ENCODE measurements at places on chromosomes 7 and 10.

DNA sequence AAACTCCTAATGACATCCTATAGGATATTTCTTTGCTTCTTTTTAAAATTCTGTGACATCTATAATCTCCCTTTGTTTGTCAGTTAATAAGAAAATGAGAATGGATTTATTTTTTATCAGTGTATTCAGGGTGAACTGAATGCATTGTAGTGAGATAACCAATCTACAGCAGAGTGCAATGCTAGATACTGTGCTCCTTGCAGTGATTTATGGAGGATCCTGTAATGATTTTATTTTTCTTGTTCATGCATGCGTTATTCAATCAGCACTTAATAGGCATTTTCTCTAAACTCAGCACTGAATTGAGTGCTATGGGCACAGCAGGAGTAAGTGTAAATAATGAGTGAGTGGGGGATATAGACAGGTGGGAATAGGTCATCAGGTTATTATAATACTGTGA is 253.9 kb downstream of the CDK14 start:
- no peak for DNase-seq

- no peak for DNase-seq
These were observed 3.6 kb downstream of the GIMAP4 start for GRCh38 chr7:150570556-150571465.

- DNase-seq, result no peak
These were observed 285.8 kb downstream of the BMPER start for GRCh38 chr7:34191162-34191561.

- DNase-seq, result no peak
These were observed 29.9 kb downstream of the ADCYAP1R1 start for GRCh38 chr7:31082017-31082416.

DNA sequence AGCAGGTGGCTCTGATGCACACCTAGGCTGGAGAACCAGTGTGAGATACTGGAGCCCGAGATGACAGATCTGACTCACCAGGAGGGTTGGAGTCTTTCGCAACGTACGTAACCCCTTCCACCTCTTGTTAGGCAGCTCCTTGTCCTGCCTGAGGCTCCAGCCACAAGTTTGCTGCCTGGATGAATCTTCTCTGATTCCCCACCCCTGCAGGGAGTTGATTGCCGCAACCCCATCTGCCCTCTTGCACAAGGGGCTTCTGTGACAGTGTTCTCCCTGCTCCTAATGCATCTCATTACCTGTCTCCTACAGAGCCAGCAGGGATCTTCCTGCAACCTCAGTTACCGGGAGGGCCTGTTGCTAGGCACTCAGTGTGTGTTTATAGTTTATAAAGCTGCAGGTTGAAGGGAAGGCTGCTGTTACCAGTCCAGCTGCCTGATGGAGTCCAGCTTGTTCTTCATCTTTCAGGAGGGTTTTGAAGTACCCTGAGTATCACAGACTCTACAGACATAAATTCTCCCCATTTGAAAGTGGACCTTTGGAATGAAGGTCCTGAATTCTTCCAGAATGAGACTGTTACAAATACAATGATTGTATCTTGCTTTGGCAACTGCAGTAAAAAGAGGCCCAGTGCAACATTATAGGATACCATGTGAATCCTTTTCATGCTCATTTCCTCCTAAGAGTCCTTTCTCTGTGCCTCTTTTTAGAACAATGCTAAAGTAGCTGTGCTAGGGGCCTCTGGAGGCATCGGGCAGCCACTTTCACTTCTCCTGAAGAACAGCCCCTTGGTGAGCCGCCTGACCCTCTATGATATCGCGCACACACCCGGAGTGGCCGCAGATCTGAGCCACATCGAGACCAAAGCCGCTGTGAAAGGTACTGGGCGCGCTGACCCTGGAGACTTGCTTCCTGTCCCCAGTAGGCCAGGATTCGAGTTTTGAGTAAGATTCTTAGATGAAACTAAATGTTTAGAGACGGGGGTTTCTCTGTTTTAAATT is 6.5 kb downstream of the MDH2 start:
- DNase-seq, result peak; percentile 76

DNA sequence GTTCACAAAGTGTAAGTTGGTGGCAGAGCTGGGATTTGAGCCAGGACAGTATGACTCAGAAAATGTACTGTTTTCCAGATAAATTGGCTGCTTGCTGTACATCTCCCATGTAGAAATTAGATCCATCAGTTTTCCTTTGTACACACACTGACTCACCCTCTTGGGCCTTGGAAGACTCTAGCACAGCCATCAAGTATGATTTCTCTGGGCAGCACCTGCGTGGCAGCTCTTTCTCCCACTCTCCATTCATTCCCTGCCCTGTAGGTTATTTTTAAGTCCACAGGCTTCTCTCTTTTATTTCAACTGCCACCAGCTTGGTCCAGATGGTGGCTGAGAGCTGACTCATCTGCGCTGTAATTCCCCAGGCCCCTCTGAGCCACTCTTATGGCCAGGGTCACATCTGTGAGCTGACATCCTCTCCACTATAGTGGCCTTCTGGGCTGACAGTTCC is 28.3 kb upstream of the SDK1 start:
- peak; percentile 69 for DNase-seq

- peak; percentile 82 for DNase-seq
These were observed 1.7 kb upstream of the CCDC201 start for GRCh38 chr7:45874408-45875131.

DNA sequence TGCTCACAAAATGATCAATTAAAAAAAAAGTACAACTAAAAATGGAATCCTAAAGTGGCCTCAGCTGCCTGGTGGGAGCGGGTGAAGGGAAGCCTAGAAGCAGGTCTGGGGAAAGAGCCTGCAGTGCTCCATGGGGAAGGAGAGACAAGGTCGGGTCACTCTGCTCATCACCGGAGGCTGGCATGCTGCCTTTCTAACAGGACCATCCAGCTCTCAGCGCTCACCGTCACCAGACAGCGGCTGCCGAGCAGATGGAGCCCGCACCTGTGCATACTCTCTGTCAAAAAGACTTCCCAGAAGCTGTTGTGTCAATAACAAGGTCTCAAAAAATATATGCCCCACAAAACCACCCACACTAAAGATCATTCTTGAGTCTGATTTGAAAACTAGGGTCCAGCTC is 112.8 kb downstream of the BAMBI start:
- no peak for DNase-seq

DNA sequence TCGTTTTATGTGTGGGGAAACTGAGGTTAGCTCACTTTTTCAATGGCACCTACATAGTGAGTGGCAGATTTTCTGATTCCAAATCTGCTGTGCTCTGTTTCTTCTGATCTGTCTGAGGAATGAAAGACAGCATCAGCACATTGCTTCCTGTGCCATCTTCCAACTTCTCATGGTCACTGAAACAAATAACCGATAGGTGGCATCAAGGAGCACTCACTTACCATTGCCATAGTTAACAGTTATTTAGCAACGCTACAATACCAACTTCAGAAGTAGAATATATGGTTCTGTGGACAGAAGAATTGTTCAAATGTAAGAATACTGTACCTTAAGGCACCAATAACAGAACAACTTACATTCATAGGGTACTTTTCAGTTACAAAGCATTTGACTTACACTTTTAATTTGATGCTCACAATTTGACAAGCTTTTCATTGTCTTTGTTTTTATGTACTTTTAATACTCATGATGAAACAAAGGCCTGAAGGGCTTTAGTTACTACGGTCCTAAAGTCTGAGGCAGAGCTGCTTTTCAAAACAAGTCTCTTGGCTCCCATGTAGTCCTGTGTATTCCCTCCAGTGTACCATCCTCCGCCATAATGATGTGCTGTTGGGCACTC is 228.9 kb upstream of the TCF7L2 start:
- peak; percentile 71 for DNase-seq

GRCh38 chr7:73373741-73374140 is 45.8 kb downstream of the FKBP6 start:
- no peak for DNase-seq

DNA sequence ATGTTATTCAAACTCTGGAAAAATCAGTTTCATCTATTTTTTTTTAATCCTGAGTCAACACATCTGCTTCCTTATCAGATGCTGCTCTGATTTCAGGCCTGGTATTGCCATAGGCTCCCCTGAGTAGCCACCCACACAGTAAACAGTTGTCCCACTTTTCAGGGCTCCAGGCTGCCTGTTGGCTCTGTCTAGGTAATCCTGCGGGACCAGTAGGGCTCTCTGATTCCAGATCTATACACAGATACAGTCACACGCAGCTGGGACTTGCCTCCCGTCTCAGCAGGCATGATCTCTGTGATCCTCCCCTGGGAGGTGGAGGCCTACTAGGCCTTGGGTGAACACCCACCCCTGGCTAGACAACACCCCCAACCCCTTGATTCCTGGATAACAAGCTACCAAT is 206.1 kb downstream of the CREB5 start:
- no peak for DNase-seq

DNA sequence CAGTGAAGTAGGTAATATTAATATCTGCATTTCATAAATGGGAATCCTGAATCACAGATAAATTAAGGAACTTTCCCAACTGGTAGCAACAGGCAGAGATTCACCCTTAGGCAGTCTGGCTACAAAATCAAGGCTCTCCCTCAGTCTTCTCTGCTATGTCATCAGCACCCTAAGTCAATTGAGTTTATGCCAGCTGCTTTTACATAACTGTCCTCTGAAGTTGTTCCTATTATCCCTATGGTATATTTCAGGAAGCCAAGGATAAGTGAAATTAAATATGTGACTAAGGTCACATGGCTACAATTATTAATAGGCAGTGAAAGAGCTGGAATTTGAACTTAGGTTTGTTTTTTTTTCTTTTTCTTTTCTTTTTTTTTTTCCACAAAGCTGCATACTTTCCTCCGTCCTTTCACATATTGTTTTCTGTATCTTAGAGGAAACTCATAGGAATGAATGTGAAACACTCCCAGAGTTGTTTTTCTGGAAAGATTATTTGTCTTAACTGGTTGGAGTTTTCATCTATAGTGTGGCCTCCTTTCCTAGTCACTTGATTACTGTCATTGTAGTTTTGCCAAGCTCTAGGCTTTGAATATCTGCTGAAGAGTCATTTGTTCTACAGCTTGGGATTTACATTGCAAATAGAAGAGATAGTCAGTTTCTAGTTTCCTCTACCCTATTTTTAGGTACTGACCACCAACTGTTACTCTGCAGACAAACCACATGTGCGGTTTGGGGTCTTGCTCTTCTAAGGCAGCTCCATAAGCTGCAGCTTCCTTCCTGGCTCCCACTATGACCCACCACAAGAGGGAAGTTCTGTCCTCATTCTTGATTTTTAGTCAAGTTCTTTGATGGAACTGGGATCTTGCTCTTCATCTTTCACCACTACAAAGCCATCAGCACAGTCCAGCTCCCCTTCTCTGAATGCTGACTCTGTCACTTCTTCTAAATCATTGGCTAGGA is 338.0 kb upstream of the KIAA1217 start:
- no peak for DNase-seq

DNA sequence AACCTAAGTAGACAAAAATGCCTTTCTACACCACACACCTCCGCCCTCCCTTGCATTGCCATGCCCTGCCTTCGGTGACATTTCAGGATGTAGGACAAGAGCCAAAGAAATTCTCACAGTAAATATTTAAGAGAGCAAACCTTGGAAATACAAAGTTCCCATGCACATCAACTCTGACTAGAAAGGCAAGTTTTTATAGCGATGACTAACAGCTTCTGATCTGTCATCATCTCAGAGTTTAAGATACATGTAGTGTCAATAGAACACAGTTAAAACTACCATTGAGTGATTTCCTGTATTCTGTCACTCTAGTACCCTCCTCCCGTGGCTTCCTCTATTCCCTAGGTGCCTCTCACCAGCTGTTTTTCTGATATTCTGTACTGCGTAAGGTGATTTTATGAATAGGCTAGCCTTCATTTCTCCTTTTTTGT is 20.7 kb downstream of the SLC16A9 start:
- DNase-seq, result no peak

GRCh38 chr7:88919478-88920131 is 124.1 kb upstream of the TEX47 start:
- DNase-seq, result no peak

GRCh38 chr10:14838582-14839304 is 637 bp downstream of the HSPA14 start:
- DNase-seq, result peak; percentile 29

- peak; percentile 45 for DNase-seq
These were observed at the start of gene LRMDA for GRCh38 chr10:75431180-75432111. TSS of gene LRMDA (plus strand) at chr10:75431624.

DNA sequence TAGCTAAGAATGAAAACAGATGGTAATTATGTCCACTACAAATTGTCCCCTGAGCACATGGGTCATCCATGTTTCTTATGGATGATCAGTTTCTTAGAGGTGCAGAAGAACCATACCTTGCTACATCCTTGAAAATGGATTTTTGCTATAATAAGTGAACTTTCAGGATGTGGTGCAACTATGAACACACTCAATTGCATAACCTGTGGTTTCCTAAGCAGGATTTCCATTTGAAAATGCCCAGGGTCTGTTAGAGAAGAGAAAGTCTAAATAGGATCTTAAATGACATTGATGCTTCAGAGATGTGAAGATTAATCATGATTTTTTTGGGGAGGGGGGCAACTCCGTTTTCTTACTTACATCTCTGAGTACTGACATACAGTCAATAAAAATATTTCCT is 39.6 kb upstream of the CACNB2 start:
- peak; percentile 61 for DNase-seq

- peak; percentile 66 for DNase-seq
These were observed 67.8 kb upstream of the PDCD4 start for GRCh38 chr10:110803830-110804338.

GRCh38 chr7:29190349-29191045 is 4.1 kb upstream of the CHN2 start:
- DNase-seq, result no peak

- peak; percentile 67 for DNase-seq
These were observed 77.7 kb downstream of the OTUD1 start for GRCh38 chr10:23516530-23516929.

GRCh38 chr10:121460733-121461132 is 137.5 kb downstream of the FGFR2 start:
- no peak for DNase-seq

GRCh38 chr7:77820967-77821366 is 22.4 kb downstream of the PHTF2 start:
- no peak for DNase-seq

DNA sequence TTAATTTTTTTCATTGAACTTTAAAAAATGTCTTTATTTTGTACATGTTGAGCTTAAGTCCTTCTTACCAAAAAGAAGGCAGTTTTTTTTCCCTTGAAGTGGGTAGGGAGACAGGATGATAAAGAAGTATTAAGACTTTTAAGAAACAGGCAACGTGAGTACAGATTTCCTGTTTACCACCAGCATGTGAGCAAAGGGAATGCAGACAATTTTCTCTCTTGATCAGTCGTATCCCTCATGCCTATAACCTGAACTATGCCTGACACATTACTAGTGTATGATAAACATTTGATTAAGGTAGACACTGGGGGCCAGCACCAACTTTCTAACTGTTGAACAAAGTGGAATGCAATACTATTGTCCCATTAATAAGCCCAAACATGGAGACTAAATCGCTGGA is 8.8 kb upstream of the OR2A2 start:
- peak; percentile 13 for DNase-seq

DNA sequence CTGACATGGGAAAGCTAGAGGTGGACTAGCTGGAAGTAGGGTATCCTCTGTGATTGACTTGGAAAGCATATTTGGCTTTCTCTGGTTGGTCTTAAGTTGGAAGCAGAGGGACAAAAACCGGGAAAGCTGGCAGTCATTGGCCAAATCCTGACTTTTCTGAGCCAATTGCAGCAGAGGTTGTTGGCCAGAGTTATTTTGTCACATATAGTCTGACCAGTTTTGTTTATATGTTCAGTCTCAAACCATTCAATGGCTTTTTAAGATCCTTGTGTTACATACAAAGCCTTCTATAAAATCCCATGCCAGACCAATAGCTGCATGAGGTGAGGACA is 6.3 kb downstream of the CFAP69 start:
- no peak for DNase-seq

- DNase-seq, result no peak
These were observed 125.1 kb downstream of the SFMBT2 start for GRCh38 chr10:7285522-7286322.
